MV-4-11 (cell line): ENCODE measurements at places on chromosomes 1 and 21.
A peak's percentile ranks its signal among the peaks of the same experiment; 100 is the strongest.

DNA sequence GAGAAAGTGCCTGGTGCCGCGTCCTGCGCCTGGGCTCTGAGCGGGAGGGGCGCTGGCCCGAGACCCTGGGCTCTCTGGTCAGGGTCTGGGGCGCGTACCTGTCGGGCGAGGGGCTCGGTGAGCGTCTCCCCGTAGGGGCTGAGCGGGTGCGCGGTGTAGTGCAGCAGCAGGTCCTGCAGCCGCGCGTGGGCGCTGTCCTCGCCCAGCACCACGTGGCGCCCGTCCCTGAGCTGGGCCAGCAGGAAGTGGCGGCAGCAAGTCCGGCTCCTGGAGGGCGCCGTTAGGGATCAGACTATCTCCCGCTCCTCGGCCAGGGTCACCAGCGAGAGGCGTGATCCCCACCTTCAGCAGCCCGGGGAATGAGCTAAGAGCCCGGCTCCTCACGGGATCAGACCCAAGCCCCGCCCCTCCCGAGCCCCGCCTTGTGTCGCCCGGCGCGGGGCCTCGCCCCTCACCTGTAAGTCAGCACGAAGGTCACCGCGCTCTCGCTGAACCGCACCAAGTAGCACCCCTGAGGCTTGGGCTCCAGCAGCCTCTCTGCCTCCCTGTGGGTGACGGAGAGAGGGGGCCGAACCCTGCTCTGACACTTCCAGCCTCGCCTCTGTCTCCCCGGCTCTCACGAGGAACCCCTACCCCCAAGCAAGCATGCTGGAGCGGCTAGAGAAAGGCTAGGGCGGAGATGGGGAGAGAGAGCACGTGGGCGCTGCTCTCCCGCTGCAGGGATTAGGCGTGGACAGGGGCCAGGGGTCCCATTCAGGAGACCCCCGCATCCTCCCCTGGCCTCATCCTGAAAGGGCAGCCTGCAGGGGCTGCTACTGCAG lies 2.7 kb downstream of the SH2D2A start:
- no peak for DNase-seq

- no peak for DNase-seq
Observed at GRCh38 chr1:226411619-226412018, 3.7 kb upstream of the PARP1 start.

DNA sequence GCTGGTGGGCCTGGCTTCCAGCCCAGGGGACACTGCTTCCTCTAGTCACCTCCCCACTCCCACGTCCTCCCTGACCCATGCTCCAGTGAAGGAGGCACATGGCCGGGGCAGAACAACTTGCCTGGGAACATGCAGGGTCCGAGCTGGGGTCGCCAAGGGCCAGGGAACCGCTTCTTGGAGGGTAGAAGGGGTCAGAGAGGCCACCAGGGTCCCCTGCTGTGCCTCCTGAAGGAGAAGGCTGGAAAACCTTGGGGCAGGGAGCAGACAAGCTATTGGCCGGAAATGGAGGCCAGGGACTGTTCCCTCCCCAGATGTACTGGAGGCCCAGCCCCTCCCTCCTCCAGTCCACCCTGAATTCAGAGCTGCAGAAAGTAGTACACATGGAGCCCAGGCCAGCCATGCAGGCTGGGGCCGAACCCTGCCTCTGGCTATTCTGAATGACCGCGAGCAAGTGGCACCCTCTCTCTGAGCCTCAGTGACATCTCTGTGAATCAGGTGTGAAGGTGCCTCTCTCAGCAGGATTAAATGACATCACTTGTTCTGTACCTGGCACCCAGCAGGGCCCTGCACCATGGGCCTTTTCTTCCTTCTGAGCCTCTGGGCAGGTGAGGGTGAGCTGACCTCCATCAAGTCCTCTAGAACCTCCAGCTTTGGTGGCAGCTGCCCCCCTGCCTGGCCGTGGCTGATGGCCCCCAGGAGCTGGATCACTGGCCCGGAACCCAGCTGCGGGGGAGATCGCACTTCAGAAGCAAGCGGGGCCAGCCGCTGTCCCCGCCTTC lies 15.7 kb downstream of the SPOCD1 start:
- no peak for DNase-seq

- no peak for DNase-seq
Observed at GRCh38 chr1:205515781-205516253, 11.3 kb downstream of the CDK18 start.

- no peak for DNase-seq
Observed at GRCh38 chr1:22204989-22205913, 62.4 kb upstream of the WNT4 start.

DNA sequence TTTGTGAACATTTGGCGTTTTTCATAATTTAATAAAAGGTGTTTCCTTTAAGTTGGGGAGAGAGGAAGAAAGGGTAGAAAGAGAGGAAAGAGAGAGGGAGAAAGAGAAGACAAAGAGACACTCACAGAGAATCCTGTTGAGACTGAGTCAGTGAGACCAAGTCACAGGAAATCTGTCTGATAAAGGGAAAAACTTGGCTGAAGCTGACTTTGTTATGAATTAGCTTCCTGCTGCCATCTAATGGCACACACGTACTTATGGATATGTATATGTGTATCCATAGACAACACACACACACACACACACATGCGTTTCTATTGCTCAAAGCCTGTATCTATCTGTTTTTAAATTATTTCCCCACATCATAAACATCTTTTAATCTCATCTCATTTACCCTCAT lies 42.5 kb upstream of the DISC1 start:
- DNase-seq: peak; percentile 65

DNA sequence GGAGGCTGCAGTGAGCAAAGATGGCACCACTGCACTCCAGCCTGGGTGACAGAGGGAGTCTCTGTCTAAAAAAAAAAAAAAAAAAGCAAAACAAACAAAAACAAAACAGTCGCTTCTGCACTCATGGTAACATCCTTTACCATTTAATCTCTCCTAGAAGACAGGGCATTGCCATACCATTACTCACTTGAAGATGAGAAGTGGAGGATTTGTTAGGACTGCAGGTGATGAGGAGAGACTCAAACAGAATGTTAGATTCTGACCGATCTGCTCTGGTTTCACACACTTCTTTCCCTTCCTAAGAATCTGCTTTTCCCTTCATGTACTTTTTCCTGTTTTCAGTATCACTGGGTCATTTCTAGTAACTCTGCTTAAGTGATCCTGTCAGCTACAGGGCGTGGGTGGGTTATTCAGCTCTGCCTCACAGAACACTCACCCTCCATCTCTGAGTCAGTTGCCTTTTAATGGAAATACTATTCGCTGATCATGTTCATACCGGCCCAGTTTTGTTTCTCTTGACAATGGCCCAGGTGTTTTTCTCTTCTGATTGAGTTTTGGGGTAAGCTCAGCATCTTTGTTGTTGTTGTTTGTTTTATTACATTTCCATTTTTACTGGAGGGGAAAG lies 148.0 kb upstream of the ERG start:
- no peak for DNase-seq

DNA sequence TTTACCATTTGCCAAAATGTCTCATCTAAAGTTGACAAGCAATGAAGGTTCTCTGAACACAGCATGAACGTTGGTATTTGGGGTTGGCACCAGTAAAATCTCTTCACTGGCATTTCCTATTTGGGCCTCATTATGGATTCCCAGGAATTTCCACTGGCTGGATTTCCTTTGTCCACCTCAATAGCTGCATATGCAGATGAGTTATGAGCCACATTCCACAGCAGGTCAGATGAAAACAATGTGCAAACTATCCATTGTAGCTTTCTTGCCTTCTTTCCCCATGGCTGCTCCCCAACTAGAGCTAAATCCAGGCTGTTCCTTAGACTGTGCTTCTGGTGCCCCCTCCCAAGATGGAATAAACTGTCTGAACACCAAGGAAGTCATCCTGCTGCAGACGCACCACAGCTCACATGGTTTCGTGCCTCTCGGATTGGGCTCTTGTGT lies 168.1 kb upstream of the FGGY start:
- no peak for DNase-seq

GRCh38 chr1:177023726-177024125 lies 140.8 kb downstream of the ASTN1 start:
- no peak for DNase-seq

- DNase-seq: no peak
Observed at GRCh38 chr1:201221201-201221846, 30.7 kb downstream of the IGFN1 start.

DNA sequence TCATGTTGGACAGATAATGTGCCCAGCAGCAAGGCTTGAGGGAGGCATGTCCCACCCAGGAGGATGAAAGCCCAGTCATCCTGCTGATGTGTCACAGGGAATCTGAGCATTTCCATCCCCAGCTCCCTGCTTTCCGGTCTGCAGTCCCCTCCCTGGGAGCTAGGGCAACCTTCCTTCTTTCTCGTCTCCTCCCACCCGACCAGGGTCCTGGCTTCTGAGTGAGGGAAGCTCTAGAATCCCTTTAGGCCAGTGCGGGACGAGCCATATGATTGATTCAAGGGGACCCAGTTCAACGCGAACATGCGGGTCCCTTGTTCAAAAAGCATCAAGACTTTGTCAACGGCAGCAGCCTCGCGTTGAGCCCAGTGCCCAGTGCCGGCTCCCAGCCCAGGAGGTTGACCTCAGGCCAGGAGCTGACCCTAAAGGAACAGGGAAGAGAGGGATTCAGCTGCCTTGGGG lies 96.7 kb upstream of the TMPRSS2 start:
- DNase-seq: no peak

DNA sequence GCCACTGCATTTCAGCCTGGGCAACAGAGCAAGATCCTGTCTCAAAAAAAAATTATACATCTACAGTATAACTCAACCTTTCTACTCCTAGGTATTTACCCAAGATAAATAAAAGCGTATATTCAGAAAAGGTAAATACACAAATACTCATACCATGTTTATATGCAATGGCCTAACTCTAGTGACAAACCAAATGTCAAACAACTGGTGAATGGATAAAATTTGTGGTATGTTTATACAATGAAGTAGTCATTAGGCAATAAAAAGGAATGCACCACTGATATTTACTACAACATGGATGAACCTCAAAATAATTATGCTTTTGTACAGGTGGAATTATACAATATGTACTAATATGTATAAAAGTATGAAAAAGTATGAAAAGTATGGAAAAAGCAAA lies 174.2 kb upstream of the GORAB start:
- DNase-seq: no peak

- peak; percentile 39 for DNase-seq
Observed at GRCh38 chr1:246178717-246179311, 328.3 kb downstream of the SMYD3 start.

DNA sequence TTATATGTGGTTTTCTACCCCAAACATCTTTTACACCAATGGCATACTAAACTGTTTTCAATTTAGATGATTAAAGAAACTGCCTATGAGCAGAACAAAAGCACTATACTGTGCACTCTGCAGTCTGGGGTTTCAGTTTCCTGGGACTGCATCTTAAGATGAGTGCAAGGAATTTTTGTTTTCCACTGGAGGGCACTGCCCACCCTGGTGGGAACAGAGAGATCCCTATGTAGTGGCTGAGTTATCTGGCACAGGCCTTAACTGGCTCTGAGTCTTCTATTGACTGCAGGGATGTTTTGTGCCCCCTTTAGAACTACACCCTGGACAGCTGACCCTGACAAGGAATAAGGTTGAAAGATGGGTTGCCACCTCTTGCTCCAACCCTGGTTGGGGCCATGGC lies 12.0 kb downstream of the PROK1 start:
- no peak for DNase-seq

- no peak for DNase-seq
Observed at GRCh38 chr1:89668961-89669360, 36.0 kb downstream of the LRRC8C start.

GRCh38 chr1:223473601-223474344 lies 80.6 kb downstream of the CCDC185 start:
- DNase-seq: no peak

DNA sequence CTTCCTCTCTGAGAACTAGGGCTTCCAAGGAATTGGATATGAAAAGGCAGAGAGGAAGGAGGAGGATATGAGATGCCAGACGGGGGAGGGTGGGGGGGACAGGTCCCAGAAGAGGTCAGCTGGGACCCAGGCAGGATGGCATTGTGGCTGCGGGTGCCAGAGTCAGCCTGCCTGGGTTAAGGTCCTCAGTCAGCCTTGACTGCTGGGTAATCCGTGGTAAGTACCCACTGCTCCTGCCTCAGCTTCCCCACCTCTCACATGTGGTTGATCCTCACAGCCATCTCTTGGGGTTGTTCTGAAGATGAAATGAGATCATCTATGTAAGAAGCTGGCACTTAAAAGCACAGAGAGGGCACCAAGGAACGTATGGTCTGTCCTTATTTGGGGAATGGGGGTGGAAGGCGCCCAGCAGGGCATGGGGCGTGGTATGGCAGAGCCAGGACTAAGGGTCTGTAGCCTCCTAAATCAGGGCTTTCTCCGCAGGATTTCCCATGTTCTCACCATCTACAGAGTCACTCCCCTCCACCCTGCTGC lies 23.8 kb downstream of the ELF3 start:
- DNase-seq: no peak

DNA sequence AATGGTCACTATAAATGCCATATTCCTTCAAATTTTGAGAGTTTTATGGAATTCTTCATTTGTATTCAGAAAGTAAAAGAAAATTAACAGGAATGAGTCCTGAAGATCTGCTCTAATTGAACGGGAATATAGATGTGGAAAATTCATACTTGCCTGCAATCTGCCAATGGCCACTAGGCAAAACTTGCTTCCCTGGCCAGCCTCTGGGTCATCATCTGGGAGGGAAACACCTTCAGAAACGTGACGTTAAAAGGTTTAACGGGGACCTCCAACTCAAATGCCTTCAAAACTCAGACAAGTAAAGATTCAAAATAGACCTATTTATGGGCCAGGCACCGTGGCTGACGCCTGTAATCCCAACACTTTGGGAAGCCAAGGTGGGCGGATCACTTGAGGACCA lies 21.7 kb upstream of the CTSK start:
- DNase-seq: no peak

DNA sequence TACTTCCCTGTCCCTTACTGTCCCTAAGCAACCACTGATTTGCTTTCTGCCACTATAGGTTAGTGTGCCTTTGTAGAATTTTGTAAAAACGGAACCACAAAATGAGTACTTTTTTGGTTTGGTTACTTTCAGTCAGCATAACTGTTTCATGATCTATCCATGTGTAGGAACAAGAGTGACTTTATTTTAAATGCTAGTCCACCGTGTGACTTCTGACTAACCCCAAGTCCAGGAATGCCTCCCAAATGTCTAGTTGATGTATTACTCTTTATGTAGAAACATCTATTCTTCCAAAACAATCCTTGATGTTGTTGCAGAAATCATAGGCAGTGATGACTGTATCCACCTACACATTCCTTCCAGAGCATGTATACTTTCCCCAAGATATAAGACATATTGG lies 21.3 kb downstream of the ATPAF1 start:
- DNase-seq: no peak

GRCh38 chr1:167594822-167595221 lies 35.2 kb upstream of the RCSD1 start:
- DNase-seq: no peak

GRCh38 chr21:27476696-27477095 lies 509.8 kb upstream of the ADAMTS5 start:
- DNase-seq: peak; percentile 3

DNA sequence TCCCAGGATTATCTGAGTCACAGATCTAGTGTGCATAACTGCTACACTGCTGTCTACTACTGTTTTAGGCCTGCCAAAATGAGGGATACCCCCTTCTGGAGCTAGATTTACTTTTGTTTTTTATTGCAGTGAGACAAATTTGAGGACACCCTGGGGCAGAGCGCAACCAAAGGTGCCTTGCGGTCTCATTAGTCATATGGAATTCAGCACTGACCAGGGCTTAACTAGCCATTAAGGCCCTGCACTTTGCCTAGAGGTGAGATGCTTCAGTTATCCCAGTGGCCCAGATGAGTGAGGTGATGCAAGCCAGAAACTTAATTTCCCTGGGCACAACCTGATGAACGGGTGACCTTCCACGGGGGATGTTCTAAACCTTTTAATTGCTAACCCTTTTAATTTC lies 998 bp upstream of the SPAG17 start:
- no peak for DNase-seq

GRCh38 chr1:24481843-24482610 lies 20.6 kb upstream of the RCAN3 start:
- peak; percentile 49 for DNase-seq
